ENCODE measurements at places on chromosomes 7 and 10.

GRCh38 chr7:55526329-55526728 lies 46.0 kb downstream of the VOPP1 start:
- no peak for DNase-seq

- no peak for DNase-seq
These were observed 107.2 kb downstream of the ARHGAP21 start for GRCh38 chr10:24616536-24616935.

GRCh38 chr7:22729180-22729825 lies 2.3 kb downstream of the IL6 start:
- DNase-seq = no peak

DNA sequence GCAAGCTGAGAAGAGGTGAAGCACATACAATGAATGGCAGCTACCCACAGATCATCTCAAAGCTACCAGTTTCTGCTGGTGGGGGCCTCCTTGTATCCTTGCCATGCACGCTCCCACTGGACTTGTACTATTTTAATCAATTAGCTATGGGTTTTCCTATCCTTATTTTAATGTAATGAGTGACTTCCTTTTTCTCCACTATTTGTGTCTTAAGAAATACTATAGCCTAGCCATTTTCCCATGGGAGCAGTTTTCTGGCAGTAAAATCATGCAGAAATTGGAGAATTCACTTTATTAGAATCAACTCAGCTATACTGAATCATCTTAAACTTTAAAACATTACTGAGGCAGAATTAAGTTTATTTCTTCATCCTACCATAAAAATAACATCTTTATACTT lies 73.5 kb downstream of the CTNNA3 start:
- DNase-seq = no peak

DNA sequence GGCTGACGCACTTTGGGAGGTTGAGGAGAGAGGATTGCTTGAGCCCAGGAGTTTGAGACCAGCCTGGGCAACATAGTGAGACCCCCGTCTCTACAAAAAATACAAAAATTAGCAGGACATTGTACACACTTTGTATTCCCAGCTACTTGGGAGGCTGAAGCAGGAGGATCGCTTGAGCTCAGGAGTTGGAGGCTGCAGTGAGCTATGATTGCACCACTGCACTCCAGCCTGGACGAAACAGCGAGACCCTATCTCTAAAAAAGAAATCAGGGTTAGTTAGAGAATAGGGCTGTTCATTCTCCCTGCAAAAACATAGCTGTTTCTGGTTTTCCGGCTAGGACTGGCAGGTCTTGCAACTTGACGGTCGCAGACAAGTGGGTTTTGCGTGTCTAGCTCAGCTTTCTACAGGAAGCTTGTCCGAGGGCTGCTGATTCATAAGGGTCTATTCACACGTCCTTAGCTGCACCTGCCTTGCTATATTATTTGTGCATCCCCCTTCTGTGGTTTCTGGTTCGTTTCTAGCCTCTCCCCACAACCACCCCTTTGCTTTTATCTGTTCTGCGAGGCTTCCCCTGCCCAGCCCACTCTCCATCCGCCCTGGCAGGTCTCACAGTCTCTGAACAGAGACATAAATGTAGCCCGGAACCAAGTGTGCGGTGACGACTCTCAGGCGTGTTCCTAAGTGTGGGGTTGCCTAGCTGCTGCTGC lies 10.7 kb downstream of the AMZ1 start:
- DNase-seq = no peak

DNA sequence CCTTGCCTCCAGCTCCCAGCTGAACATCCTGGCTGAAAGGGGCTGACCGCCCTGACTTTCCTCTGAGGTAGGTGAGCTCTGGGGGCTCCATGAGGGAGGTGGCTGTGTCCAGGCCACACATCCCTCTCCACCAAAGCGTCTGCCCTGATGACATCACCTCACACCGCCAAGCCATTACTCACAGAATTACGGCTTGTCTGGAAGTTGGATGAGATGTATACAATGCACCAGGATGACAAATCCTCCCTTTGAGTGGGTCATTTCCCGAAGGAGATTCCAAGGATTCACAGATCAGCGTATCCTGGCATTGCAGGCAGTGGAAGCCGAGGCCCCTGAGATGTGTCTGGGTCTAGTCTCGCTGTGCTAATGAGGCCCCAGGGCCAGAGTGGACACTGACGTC lies 15.1 kb upstream of the RET start:
- no peak for DNase-seq

DNA sequence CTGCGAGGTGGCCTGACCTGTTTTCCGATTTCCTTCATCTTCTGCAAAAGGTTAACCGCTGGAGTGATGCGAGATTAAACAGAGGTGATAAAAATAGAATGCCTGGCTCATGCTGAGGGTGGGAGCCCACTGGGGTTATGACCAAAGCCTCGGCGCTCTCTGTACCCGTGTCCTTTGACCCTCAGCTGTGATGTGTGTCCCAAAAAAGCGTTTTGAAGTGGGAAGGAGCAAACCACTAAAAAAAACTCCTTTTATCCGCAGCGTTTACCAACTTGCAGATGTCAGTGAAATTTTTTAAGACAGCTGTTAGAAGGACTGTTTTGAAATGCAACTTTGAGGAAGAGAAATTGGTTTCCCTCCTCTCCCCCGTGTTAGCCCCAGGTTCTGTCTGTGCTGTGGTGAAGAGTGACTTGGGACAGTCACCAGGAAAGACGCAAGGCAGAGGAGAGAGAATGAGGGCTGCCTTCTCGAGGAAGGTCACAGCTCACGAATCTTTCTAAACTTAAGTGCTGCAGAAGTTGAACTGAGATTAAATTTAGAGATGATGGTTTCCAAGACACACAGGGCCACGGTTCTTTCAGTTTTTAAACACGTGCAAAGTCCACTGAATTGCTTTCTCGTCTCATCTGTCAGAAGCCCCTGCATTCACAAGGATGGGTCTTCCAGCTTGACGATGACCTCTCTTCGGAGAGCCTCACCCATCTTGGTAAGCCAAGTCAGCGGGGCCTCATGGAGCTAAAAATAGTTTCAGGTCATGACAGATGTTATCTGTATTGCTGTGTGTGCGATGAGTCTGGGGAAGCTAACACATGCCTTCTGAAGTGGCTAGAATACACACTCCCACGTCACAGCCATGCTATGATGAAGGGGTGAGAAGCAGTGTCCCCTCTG lies 27.6 kb downstream of the AMZ1 start:
- no peak for DNase-seq

- no peak for DNase-seq
These were observed 140.6 kb downstream of the TMEM168 start for GRCh38 chr7:112649560-112649959.

- DNase-seq = no peak
These were observed 9.1 kb upstream of the MTPAP start for GRCh38 chr10:30358206-30358605.

DNA sequence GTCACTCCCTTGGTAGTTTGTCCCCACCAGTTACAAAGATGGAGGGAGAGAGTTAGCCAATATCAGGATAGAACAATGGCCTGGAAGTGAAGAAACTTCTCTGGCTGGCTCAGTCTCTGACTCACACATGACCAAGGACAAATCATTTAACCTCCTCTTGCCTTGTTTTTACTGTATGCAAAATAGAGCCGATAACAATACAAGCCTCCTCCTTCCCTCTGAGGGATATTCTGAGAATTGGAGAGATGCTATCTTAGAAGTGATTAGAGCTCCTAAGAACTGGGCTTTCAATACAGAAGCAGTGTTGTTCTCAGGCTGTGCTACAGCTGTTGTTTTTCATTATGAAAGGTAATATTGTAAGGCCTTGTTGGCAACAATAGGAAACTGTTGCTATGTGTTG lies 87.7 kb upstream of the EGR2 start:
- DNase-seq = no peak

GRCh38 chr7:98467570-98468312 lies 66.9 kb upstream of the BAIAP2L1 start:
- DNase-seq = peak; percentile 48

DNA sequence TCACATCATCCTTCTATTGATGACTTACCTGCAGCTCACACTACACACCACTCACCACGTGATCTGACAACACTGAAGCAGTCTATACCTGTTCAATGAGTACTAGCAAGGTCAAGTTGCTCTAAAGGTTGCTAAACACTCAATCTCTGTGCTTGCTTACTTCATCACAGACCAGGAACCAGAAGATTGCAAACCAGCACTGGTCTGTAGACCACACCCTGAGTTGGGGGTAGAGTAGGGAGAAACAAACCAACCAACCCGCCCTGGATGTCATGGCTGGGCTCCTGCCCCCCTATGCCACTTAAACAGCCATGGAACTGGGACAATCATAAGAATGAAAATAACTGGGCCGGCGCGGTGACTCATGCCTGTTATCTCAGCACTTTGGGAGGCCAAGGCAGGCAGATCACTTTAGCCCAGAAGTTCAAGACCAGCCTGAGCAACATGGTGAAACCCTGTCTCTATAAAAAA lies 19.6 kb downstream of the DLG5 start:
- no peak for DNase-seq

- DNase-seq = no peak
These were observed 4.2 kb downstream of the SUN1 start for GRCh38 chr7:836429-836828.

GRCh38 chr7:122914812-122915211 lies 28.6 kb upstream of the CADPS2 start:
- DNase-seq = no peak

GRCh38 chr10:21687266-21688008 lies 153.4 kb downstream of the MLLT10 start:
- no peak for DNase-seq
